ENCODE measurements at places on chromosomes 16 and 17.

GRCh38 chr17:73271072-73271471 lies 9.4 kb upstream of the CPSF4L start:
- no peak for DNase-seq

- DNase-seq, result no peak
These were observed 15.2 kb upstream of the TOX3 start for GRCh38 chr16:52561910-52562741.

- DNase-seq, result no peak
These were observed 10.4 kb upstream of the SREBF1 start for GRCh38 chr17:17847118-17847689.

DNA sequence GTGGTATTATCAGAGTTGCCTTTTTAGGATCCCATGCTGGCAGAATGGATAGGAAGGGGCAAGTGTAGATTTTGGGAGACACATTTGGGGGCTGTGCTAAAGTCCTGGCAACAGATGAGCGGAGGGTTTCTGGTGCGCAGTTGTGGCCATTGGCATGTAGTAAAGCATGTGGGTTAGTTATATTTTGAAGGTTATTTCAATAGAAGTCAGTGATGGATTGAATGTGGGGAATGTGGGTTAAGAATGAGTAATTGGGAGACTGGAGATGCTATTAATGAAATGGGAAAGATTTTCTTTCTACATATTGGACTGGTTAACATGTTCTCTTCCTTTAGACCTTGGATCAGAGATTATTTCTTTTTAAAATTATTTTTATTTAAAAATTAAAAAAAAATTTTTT lies 10.0 kb downstream of the DUS2 start:
- no peak for DNase-seq

DNA sequence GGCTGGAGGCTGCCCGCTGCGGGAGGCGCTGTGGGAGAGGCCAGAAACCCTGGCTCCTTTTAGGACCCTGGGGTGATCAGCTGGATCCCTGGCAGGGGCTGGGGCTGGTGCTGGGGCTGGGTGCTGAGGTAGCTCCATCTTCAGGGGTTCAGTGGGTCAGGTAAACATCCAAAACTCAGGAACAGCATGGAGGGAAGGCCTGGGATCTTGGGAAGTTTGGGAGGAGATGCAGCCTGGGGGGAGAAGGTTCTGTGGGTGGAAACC lies 21.0 kb downstream of the ADGRG5 start:
- DNase-seq, result no peak

GRCh38 chr16:86239381-86239780 lies 270.9 kb upstream of the FOXF1 start:
- no peak for DNase-seq

DNA sequence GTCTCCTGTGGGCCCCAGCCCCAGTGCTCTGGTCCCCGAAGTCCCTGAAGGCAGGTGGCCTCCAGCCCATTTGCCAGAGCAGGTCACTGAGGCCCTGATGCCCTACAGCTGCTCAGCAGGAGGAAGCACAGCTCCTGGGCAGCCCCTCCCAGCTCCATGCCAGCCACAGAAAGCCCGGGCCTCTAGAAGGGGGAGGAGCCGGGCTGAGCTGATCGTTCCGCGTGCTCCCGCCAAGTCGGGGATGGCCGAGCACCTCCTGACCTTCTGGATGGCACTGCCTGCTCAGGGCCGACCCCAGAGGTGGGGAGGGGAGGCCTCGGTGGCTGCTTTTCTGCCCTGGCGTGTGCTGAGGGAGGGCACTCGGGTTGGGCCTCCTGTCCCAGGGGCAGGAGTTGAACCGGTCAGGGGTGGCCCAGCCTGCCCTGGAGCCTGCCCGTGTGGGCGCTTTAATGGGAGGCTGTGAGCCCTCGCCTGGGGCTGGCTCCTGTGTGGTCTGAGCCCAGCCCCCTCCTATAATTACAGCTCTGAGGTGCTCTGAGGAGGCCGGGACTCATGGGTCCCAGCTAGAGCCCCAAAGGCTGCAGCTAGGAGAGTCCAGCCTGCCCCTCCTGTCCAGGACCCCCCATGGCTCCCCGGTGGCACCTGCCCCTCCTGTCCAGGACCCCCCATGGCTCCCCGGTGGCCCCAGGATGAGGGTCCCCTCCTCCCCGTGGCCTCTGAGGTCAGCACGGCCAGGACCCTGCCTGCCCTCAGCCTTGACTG lies 29.7 kb downstream of the ZFPM1 start:
- DNase-seq, result no peak

DNA sequence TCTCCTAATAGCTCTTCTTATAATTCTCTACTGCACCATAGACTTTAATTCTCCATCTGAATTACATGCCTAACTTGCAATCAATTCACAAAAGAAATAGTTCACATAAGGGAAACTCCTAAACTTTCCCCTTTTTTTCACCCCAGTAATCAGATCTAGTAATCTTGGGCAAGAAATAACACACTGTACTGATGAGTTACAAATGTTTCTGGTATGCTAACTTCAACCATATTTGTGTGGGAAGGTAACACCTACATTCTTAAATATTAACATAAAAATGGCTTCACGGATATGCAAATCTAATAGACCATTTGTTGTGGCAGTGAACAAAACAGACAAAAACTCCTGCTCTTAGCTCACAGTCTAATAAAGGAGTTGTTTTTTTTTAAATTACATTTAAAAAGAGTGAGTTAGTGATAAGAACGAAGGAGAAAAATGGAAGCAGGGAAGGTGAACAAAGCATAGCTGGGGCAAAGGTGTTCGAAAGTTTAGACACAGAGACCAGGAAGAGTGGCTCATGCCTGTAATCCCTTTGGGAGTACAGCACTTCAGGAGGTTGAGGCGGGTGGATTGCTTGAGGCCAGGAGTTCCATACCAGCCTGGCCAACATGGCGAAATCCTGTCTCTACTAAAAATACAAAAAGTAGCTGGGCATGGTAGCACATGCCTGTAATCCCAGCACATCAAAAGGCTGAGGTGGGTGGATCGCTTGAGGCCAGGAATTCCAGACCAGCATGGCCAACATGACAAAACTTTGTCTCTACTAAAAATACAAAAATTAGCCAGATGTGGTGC lies 34.8 kb downstream of the CMTM3 start:
- peak; percentile 36 for DNase-seq

GRCh38 chr16:1034230-1035065 lies 38.1 kb upstream of the SSTR5 start:
- DNase-seq, result no peak

- no peak for DNase-seq
These were observed 71.6 kb upstream of the ALOX12 start for GRCh38 chr17:6924208-6924607.

GRCh38 chr17:57605675-57606105 lies 139.4 kb downstream of the CCDC182 start:
- DNase-seq, result peak; percentile 63

DNA sequence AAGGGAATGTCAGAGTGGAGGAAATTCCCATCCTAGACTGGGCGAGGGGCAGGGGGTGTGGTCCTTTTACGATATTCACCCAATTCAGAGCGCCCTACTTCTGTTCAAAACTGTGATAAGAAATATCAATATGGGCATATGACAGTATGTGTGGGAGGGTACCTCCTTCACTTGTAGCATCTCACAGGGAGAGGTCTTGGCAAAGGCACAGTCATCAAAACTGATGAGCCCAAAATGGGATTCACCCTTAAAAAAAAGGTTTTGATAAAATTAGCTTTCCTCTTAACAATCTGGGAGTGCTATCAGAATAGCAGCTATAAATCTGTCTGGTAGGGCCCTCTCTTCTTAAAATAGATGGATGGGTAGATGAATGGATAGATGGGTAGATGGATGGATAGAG lies 967.8 kb upstream of the RBFOX1 start:
- no peak for DNase-seq

DNA sequence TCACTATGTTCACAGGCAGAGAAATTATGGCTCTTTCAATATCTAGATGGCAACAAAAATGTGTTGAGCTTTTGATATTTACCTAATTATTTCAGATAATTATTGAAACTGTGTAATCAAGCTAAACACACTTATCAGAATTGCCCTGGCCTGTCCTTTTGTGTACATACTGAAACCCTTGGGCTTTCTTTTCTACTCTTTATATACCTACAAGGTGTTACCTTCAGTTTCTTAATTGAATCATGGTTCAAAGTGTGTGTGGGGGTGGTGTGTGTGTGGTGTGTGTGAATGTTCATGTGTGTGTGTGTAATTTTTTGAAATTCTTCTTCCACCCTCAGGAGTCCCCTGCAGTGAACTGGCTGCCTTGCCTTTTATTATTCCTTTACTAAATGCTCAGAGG lies 506.8 kb upstream of the SOX9 start:
- no peak for DNase-seq

DNA sequence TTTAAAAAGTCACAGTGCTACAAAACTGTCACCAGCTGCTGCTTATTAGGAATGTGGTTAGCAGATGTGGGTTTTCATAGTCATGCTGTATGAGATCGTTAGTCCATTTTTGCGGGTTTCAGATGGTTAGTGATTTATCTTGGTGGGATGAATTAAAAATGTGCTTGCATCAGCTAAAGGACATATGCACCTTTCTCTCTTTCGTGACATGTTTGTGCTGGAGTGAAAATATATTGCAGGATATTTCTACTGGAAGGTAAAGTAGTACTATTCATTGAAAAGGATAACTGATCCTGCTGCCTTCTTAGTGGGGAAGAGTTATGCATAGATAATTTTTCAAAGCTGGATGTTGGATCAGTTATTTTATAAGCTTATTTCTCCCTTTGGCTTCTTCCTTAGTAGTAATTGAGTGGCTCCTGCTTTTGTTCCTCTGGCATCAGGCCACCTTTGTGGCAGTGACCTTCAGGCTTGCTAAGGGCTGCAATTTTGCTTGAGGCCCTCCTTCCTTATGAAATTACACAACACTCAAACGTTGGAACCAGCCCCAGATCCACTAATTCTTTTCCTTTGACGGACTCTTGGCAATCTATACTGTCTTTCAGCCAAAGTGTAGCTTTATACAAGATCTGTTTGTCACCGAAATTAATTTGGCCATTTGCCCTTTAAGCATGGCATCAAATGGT lies 7.5 kb upstream of the SNTB2 start:
- peak; percentile 93 for DNase-seq

DNA sequence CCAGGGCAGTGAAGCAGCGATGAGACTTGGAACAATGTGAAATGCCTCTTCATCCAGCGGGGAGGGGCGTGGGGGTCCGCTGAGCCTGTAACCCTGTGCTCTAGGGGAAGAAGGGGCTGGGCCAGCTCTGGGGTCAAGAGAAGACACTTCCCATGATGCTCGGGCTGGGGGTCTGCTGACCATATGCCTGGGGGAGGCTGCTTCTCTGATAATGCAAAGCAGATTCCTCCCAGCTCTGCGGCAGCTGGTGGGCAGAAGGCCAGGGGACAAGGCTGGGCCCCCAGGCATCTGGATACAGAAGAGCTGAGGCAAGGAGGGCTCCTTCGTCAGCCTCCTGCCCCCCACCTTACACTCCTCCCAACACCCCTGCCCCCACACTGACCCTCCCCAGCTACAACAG lies 24.7 kb downstream of the NGFR start:
- no peak for DNase-seq

DNA sequence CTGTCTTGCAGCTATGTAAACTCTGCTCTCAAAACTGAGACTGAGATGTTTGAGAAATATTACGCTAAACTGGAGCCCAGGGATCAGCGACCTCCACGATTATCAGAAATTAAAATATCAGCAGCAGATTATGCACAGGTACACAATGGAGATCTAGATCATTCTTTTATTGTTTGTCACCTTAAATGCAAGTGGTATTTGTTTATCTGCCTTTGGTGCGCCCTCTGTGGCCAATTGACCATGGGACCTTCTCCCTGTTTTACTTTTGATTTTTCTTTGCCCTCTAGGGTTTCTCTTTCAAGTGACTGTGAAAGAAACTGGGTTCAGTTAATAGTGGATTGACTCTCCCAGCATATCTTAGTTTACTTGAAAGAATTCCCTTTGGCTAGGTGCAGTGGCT lies 42.1 kb downstream of the PRSS54 start:
- DNase-seq, result no peak
